ENCODE measurements at places on chromosomes 5 and 9.

DNA sequence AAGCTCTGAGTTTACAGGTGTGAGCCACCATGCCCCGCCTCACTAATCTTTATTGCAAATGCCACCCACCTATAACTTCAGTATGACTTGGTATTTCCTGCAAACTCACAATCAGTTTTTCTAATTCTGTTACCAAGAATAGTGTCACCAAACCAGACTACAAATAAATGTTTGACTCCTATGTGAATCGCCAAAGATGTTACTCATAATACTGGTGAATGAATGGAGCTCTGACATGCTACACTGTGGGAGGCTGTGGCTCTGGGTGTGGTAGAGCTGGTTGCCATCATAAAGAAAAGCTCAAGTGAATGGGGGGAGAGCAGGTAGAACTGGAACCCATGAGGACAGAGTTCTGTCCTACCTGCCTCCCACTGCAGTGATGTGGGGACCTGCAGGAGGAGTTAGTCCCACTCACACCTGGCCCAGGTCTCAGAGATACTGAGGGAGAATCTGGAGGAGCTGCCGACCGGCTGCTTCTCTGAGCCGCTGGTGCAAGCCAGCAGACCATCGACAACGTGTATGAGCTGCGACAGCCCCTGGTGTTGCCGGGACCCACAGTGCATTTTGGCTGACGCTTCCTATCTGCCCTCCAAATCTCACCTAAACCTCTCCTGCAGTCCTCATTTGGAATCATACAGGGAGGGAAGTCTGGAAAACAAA lies 95.7 kb downstream of the ENTREP1 start:
- no peak for DNase-seq

GRCh38 chr9:4148751-4149150 lies 151.1 kb downstream of the GLIS3 start:
- no peak for DNase-seq

GRCh38 chr5:138946241-138946623 lies 71.1 kb upstream of the LRRTM2 start:
- DNase-seq = no peak

DNA sequence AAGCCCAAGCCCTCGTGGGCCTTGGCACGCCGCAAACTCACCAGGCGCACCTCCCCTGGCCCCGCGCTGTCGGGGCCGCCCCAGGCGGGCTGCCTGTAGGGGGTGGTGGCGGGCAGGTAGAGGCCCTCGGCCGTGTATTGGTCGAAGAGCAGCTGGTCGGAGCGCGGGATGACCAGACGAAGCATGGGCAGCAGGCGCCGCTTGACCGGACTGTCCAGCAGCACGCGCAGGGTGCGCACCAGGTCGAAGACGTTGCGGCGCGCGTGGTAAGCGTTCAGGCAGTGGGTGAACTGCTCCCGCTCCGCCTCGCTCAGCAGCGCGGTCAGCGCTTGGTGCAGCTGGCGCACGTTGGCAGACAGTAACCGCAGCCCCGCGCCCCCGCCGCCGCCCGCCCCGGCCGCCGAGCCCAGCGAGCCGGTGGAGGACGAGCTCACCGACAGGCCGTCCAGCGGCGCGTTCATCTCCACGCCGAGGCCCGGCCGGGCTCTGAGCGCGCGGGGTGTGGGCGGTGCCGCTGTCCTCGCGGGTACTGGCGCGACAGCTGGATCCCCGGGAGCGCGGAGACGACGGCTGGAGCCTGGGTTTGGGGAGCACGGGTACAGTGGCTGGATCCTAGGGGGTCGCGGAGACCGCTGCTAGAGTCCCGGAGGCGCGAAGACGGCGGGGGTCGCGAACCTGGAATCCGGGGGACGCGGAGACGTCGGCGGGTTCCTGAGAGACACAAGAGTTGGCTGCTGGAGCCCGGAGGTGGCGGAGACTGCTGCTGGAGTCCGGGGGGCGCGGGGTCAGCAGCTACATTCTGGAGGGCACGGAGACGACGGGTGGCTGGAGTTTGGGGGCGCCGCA lies 709 bp downstream of the WHRN start:
- DNase-seq = peak; percentile 82

GRCh38 chr9:36855448-36856315 lies 178.4 kb downstream of the PAX5 start:
- DNase-seq = peak; percentile 88

DNA sequence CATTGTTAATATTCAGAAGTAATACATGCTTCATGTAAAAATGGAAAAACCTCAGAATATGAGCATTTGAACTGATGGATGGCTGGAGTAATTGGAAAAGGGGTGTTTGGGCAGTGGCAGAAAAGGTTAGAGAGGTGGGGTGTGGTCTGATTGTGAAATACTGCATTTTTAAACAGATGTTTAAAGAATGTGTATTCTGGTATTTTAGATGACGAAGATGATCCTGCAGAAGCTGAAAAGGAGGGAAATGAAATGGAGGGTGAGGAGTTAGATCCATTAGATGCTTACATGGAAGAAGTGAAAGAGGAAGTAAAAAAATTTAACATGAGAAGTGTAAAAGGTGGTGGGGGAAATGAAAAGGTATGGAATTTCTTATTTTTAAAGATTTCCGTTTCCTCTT lies 18.8 kb downstream of the DDX46 start:
- no peak for DNase-seq

- DNase-seq = no peak
Observed at GRCh38 chr5:117433818-117434217, 859.2 kb upstream of the SEMA6A start.

GRCh38 chr5:2579126-2579525 lies 172.4 kb downstream of the IRX2 start:
- DNase-seq = no peak

DNA sequence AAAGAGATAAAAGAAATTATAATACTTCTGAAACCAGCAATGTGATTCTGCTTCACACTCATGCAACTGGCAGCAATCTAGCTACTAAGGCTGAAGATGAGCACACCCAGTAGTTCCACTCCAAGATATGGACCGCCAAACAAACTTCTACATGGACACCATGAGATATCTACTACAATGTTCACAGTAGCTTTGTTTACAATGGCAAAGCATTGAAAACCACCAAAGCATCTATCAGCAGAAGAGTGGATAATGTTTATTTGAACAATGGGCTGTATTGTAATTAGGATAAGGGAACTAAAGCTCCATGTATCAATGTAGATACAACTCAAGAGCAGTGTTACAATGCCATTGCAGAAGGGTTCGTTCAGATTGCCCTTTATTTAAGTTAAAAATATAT lies 91.2 kb upstream of the ERBIN start:
- no peak for DNase-seq

- peak; percentile 71 for DNase-seq
Observed at GRCh38 chr5:41707853-41708603, 162.2 kb downstream of the OXCT1 start.

DNA sequence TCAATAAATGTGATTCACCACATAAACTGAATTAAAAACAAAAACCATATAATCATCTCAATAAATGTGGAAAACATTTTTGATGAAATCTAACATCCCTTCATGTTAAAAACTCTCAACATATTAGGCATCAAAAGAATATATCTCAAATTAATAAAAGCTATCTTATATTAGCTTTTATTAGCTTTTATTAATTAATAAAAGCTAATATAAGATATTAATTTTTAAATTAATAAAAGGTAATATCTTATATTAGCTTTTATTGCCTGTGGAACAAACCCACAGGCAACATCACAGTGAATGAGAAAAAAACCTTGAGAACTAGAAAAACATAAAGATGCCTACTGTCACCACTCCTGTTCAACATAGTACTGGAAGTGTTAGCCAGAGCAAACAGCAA lies 338.9 kb upstream of the GRIA1 start:
- DNase-seq = no peak

- DNase-seq = no peak
Observed at GRCh38 chr5:97436405-97436804, 253.4 kb upstream of the RIOK2 start.

- no peak for DNase-seq
Observed at GRCh38 chr5:135221187-135221473, 177.9 kb downstream of the MACROH2A1 start.

GRCh38 chr5:36222620-36223019 lies 19.1 kb downstream of the NADK2 start:
- DNase-seq = no peak

- no peak for DNase-seq
Observed at GRCh38 chr5:83586874-83587776, 115.6 kb downstream of the VCAN start.

DNA sequence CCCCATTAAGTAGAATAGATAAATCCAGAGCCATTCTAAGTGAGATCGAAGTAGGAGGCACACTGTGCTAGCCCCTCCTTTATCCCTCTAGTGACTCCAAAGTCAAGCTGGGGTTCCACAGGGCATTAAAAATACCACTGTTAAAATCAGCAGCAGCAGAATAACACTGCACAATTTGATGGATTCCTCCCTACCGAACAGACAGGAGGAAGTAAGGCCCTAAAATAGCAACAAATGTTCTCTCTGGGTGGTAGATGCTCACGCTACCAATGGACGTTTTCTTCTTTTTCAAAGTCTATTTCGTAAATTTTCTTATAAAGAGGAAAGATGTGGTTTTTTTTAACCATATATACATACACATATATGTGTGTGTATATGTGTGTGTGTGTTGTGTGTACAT lies 54.4 kb downstream of the FBXW11 start:
- DNase-seq = no peak

GRCh38 chr5:165119175-165119574 lies 1613.8 kb downstream of the MAT2B start:
- DNase-seq = no peak

DNA sequence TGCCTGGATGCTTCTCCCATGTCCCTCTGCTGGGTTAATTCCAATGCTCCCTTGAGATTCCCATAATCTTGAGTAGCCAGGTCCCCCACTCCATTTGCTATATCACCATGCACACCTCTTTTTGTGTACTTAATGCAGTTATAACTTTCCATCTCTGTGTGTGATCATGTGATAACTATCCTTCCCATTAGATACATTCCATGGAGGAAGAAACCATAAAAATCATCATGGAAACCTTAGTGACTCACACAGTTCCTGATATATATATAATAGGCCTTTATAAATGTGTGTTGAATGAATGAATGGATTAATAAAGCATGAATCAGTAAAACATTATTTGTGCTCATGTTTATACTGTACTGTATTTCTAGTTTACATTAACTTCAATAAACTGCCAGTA lies 104.6 kb downstream of the PCSK5 start:
- DNase-seq = no peak

GRCh38 chr9:88218726-88219125 lies 80.5 kb upstream of the SPATA31C2 start:
- DNase-seq = no peak

GRCh38 chr9:83011611-83012010 lies 51.3 kb downstream of the RASEF start:
- no peak for DNase-seq

GRCh38 chr9:22143799-22144625 lies 134.9 kb upstream of the CDKN2B start:
- no peak for DNase-seq

DNA sequence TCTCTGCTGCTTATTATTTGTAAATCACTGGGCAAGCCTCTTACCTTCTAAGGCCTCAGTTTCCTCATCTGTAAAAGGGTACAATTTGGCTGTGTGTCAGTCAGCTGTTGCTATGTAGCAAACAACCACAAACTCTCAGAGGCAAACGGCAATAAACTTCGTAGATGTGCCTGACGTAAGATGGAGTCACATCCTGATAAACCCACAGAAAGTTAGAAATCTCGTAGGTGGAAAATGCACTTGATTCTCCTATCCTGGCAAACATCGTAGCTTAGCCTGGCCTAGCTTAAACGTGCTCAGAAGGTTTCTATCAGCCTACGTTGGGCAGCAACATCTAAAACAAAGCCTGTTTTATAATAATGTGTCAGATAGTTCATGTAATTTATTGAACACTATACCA lies 35.0 kb upstream of the UNC5A start:
- DNase-seq = no peak

- no peak for DNase-seq
Observed at GRCh38 chr5:32298059-32298415, 14.7 kb downstream of the MTMR12 start.

DNA sequence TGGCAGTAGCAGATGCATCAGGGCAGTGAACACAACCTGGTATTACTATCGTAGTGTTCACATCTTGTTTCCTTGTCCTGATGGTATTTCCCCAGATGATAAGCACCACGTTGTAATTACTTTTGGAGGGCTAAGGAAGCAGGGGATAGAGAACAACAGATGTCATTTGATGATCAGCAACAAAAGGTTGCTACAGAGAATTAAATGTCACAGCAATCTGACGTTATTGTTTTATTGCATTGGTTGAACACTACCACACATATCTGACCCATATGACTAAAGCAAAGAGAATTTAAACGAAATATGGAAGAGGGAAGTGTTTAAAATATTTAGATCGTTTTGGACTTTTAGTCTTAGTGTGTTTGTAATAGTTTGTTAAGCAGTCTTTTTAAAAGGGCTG lies 408.3 kb downstream of the SH3GL2 start:
- peak; percentile 85 for DNase-seq

GRCh38 chr5:143405063-143405848 lies 1.8 kb upstream of the NR3C1 start:
- DNase-seq = peak; percentile 96

GRCh38 chr9:128861501-128861900 lies 20.2 kb downstream of the KYAT1 start:
- no peak for DNase-seq

- peak; percentile 34 for DNase-seq
Observed at GRCh38 chr9:33785914-33786313, 9.4 kb upstream of the PRSS3 start.

- DNase-seq = peak; percentile 19
Observed at GRCh38 chr5:8508231-8508630, 639.3 kb downstream of the MTRR start.

DNA sequence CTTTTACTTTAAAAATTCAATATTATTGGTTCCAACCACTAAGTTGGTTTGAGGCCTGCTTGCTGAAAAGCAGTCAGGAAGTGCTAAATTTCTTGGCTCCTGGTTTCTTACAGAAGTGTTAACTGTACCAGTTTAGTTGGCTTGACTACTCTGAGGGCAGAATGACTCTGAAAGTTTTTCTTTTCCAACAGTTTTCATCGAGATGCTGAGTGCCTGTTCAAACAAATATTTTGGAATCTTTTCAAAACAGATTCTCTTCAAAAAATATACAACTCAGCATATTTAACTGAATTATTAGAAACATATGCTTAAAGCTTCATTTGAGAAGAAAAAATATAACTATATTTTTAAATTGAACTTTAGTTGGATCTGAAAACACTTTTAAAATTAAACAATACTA lies 37.0 kb downstream of the SLC38A9 start:
- DNase-seq = peak; percentile 54
